ENCODE measurements at places on chromosomes 7 and 10.

GRCh38 chr10:130471486-130471885 lies 335.3 kb downstream of the GLRX3 start:
- no peak for DNase-seq

- DNase-seq, result no peak
Observed at GRCh38 chr7:90169891-90170290, 15.6 kb downstream of the STEAP1 start.

DNA sequence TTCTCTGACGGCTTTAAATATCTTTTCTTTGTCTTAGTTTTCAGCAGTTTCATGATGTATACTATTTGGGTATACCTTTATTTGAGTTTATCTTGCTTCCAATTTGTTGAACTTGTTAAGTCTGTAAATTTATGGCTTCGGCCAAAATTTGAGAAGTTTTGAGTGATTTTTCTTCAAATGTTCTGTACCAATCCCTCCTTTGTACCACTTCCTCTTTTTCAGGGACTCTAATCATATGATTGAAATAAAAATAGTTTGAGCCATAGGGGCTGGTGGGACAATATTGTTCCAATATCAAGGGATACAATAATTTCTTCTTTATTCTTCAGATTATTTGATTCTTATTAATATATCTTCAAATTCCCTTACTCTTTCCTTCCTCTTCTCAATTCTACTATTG lies 43.1 kb upstream of the CTTNBP2 start:
- DNase-seq, result no peak

GRCh38 chr7:18798088-18798906 lies 302.7 kb downstream of the HDAC9 start:
- no peak for DNase-seq

- DNase-seq, result no peak
Observed at GRCh38 chr10:50997461-50997860, 76.8 kb upstream of the PRKG1 start.

- no peak for DNase-seq
Observed at GRCh38 chr10:23284155-23284554, 60.4 kb downstream of the C10orf67 start.

DNA sequence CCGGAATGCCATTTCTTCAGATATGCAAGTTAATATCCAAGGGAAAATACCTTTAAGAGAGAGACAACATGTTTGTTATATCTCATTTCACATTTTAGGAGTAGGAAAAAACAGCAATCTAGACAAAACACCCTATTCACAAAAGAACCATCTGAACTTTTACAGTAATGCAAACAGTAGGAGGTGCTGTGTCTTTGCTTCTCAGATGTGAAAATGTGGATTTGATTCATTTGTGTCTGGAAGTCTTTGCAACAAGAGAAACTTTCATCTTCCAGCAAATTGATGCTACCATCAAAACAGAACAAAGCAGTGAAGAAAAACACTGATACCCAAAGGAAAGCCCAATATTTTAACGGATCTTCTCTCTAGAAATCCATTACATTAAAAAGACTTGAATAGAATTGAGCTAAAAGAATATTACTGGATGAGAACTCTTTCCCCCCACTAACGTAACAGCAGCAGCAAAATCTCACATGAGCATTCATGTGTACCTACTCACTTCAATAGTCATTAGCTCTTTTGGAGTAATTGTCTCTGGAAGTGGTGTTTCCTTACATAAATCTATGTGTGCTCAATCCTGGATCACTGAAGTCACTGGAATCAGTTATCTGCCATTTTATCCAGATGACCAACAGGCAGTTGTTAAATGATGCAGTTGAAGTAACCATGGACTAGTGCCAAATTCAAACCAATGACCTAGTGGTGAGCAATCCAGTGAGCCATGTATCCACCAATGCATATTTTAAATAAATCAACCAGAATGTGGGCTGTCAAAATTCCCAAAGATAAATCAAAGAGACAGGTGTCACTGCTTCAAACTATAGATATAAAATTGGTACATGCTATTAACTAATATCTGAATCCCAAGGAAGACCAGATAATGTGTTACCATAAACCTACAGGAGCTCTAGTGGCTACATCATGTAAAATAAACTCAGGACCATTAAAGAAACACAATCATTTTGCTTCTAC lies 1.8 kb downstream of the SEMA3C start:
- no peak for DNase-seq

GRCh38 chr7:46710927-46711326 lies 789.9 kb upstream of the IGFBP3 start:
- DNase-seq, result no peak

GRCh38 chr10:97116462-97117162 lies 69.1 kb downstream of the SLIT1 start:
- no peak for DNase-seq

DNA sequence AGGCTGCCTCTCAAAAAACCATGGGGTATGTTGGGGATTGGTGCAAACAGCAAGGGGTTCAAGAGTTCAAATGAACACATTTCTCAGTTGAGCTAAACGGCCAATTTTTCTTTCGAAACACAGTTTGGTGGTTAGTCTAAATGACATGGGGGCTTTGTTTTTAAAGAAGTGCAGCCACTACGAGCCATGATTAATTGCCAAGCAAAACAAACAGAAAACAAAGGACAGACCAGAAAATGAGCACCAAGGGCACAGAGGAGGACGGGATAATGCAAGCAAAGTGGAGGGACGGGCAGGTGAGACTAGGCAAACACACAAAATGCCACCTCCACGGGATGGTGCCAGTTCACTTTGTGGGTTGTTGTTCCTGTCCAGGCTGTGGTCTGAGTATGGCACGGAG lies 64.5 kb upstream of the PDLIM1 start:
- no peak for DNase-seq

- DNase-seq, result no peak
Observed at GRCh38 chr7:141562036-141562435, 10.8 kb downstream of the AGK start.

- DNase-seq, result no peak
Observed at GRCh38 chr10:99123851-99124250, 111.8 kb downstream of the HPSE2 start.

DNA sequence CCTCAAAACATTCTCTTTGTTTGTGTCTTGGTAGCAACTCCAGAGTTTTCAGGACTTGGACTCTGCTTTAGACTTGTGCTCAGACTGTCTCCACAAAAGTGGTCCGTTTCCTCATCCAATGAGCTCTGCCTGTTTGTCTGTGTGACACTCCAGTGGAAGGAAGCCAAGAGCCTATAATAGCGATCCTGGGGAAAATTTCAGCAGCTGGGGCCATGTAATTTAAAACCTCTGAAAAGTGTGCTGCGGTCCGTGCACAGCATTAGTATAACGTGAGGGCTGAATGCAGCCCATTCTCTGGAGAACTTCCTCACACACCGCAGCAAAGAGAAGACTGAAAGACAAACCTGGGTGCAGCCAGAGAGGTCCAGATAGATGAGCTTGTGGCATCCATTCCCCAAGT lies at the start of gene LRRC17:
Gene LRRC17, plus strand, starts transcription at position 259 of the 400 bp plus-strand sequence. CDS start 20,914 bp downstream, outside the sequence.
- no peak for DNase-seq

- DNase-seq, result no peak
Observed at GRCh38 chr10:82887488-82887887, 1012.5 kb downstream of the NRG3 start.

DNA sequence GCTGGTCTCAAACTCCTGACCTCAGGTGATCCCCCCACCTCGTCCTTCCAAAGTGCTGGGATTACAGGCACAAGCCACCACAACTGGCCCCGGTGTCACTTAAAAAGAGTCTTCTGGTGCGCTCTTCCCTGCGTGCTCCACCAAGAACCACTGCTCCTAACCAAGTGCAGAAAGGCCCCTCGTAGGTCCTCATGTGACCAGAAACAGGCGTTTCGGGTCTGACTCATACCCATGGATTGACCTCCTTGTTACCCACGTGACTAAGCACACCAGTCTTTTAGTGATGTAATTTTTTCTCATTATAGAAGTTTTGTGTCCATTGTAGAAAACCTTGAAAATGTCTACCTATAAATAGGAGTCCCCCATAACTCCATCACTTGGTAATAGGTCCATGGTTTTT lies 13.9 kb downstream of the FKBP6 start:
- DNase-seq, result no peak

DNA sequence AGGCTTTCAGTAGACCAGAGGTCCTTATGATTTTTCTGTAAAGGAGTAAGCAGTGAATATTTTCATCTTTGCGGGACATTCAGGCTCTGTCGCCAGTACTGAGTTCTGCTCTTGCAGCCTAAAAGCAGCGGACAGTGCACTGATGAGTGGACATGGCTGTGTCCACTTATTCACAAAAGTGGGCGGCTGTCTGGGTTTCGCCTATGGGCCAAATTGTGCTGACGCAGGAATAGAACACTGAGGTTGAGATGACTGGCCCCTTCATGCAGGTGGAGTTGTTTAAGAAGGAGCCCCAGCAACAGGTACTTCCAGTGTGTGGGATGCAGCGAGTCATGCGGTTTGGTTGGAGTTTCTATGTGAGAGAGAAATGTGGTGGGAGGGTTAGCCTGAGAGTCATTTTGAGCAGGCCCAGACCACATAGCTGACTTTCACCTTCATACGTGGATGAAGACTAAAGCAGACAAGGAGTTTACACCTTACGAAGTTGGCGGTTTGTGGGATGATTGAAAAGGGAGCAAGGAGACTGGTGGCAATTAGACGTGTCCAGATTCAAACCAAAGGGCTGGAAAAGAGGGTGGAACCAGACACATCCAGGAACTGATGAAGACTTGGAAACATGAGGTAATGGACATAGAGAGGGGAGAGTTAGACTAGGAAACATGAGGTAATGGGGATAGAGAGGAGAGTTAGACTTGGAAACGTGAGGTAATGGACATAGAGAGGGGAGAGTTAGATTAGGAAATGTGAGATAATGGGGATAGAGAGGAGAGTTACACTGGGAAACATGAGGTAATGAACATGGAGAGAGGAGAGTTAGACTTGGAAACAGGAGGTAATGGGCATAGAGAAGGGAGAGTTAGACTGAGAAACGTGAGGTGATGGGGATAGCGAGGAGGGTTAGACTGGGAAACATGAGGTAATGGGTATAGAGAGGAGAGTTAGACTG lies 38.2 kb downstream of the WDR37 start:
- no peak for DNase-seq

DNA sequence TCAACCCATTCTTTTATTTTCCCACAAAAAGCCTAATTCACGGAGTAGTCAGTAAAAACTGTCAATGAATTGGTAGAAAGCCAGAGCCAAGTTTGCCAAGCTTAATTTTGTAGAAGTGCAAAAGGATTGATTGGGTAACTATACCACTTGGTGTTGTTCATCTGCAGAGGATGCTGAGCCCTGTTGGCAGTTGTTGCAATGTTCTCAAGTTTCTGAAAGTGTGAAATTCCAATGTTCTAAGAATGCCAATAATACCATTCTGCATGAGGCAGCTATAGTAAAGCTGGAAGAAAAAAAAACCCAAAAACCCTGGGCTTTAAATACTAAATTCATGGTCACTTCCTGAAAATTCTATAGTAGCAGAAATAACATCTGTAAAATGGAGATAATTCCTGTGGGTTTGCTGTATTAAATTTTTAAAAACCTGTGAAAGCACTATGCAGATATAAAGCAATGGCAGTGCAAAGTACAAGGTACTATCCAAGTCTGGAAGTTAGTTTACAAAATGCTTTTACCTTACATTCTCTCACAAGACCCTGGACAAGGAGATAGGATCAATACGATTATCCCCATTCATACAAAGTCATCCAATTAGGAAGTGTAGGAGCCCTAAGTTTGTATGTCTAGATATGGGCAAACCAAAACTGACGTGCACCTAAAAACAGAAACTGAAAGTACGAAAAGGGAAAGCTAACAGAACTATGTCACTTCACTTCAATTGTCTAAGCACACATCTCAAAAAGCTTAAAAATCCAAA lies 6.0 kb upstream of the PON1 start:
- DNase-seq, result no peak

DNA sequence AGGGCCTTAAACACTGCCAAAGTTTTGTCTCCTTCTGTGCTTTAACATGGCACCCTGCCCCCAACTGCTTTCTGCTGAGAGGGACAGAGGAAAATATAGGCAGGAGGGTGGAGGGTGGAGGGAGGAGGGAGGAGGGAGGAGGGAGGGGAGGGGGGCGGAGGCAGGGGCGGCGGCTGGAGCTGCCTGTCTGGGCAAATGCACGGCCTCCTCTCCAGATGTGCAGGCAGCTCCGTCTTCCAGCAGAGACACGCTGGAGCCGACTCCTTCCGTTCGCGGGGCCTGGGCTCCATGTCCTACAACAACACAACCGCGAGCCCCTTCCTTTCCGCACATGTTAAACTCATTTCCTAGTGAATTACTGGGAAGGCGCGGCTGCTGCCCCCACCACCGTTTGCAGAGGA lies 14.2 kb downstream of the EBF3 start:
- no peak for DNase-seq

- DNase-seq, result no peak
Observed at GRCh38 chr7:145105561-145105960, 269.7 kb upstream of the TPK1 start.

DNA sequence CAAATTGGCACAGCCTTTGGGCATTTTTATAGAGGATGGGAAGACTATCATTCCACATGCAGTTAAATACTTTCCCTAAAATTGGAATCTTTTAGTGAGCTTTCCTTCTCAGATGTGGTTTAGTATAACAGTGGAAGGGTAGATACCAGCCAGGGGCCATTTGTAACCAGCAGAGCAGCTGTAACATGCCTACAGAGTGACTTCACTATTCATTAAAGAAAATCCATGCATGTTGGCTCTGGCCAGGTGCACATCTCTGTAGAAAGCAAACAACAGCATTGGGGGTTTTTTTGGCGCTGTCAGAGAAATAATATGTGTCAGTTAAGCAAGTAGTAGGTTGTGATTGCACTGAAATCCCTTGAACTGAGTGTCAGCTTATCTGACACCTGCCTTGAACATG lies 115.6 kb downstream of the LHFPL3 start:
- no peak for DNase-seq

DNA sequence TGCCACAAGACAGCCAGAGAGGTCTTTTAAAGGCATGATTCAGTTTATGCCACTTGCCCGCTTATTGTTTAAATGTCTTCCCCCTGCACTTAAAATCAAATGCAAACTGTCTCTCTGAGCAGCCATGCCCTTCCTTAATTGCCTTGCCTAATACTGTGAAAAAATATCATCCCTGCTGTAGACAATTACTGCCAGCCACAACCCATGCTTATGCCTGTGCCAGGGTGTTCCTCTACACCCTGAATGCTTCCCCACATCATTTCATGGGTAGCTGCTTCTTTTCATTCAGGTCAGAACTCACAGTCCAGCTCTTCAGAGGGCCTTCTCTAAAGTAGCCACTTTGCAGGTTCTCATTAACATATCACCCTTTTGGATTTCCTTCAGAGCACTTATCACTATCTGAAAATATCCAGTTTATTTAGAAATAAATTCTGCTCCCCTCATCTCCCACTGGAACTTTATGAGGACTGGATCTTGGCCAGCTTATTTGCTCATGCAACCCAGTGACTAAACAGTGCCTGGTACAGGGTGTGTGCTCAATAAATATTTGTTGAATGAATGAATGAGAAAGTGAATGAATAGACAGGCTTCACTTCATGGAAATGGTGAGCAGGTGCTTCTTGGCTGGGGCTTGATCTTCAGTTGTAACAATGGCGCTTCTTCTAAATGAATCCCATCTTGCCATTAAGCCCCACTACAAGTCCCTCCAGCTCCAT lies 162.4 kb upstream of the MDFIC start:
- no peak for DNase-seq

DNA sequence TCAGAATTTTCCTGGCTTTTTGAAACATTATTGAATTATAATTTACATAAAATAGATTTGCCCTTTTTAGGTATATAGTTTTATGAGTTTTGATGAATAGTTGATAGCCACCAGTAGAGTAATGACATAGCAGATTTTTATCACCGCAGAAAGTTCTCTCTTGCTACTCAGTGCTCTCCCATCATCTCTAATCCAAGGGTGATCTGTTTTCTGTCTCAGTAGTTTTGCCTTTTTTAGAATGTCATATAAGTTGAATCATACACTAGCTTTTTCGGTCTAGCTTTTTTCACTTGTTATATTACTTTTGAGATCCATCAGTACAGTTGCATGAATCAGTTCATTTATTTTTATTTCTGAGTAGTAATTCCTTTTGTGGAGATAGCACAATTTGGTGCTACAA lies 17.9 kb downstream of the RSBN1L start:
- DNase-seq, result no peak

Data from activated gamma-delta T cell treated with anti-CD3 and anti-CD28 coated beads, Interleukin-2, amount 50 U/mL, for 16 hours (primary cell).